Sigmoid colon (tissue), 7 donors: ENCODE measurements at places on chromosomes 5 and 9.

GRCh38 chr9:23006127-23006526 lies 559.5 kb downstream of the DMRTA1 start:
- no peak for DNase-seq

GRCh38 chr9:37148181-37148580 lies 27.8 kb downstream of the ZCCHC7 start:
- DNase-seq = no peak

- DNase-seq = no peak
Observed at GRCh38 chr9:28092981-28093936, 520.0 kb upstream of the C9orf72 start.

- no peak for DNase-seq
Observed at GRCh38 chr9:133886563-133887501, 105.3 kb downstream of the VAV2 start.

DNA sequence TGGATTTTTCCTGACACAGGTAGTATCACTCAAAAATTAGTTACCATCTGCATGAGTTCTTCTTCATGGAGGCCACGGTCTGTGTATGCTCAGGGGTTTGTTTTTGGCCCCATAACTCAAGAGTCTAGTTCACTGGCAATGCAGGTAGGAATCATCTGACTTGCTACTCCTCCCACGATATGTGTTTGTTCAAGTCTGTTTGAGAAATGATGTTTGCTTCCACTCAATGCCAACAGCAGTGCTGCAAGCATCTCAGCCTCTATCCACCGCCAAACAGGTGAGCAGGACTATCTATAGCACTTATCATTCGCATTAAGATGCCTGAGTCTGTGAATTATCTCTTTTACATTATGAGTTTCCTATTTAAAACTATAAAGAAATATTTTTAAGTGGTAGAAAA lies 264.8 kb upstream of the PTGER4 start:
- DNase-seq = no peak

DNA sequence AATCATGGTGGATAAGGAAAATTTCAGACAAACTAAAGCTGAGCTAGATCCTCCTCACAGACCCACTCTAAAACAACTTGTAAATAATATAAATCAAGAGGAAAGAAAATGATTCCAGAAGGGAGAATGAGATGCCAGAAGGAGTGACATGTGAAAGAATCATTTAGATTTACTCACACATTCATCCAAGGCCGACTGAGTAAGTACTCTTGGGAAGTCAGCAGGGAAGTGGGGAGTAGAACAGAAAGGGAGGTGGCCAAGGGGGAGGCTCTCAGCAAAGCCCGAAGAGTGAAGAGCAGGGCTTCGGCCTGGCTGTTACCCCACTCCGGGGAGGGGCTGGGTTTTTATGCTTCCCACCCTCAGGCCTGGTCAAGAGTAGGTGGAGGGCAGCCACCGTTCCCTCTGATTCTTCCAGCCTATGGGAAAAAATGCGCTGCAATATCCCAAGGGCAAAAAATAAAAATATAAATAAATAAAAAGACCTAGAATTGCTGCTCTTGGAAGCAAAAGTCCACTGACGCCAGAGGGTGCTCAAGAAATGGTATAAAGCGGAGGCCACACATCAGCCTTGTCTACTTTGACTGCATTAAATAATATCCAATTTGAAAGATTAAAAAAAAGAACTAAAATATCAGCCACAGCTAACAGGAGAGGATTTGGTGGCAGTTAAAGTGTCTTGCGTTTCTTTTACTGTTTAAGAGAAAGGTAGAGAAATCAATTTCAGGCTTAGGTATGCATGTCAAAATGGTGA lies 110.2 kb upstream of the COL5A1 start:
- DNase-seq = no peak

- no peak for DNase-seq
Observed at GRCh38 chr5:111379391-111379816, 132.9 kb downstream of the STARD4 start.

GRCh38 chr5:38533286-38534155 lies 22.9 kb downstream of the LIFR start:
- no peak for DNase-seq

GRCh38 chr9:96554801-96555566 lies 64.7 kb downstream of the CDC14B start:
- DNase-seq = no peak
